Breast epithelium (tissue), 4 donors: ENCODE measurements at places on chromosomes 12 and 14.
A peak's percentile ranks its signal among the peaks of the same experiment; 100 is the strongest.

- no peaks in the 10 kb centered on the region for H3K27me3 ChIP-seq
- H3K4me1 ChIP-seq, result no peaks in the 10 kb centered on the region
- H3K4me3 ChIP-seq, result no peak overlapping the region
- H3K36me3 ChIP-seq, result no peaks in the 10 kb centered on the region
- no peak overlapping the region for H3K27ac ChIP-seq
These were observed 28.6 kb downstream of the GABARAPL1 start for GRCh38 chr12:10241290-10241689.

- peaks cover 25% of the 10 kb centered on the region for H3K4me1 ChIP-seq
- peak overlapping the region; percentile 90 for H3K4me3 ChIP-seq
- H3K27ac ChIP-seq, result peak overlapping the region; percentile 96
- H3K36me3 ChIP-seq, result no peaks in the 10 kb centered on the region
These were observed 365 bp upstream of the TPI1 start for GRCh38 chr12:6866920-6867412.

- H3K4me3 ChIP-seq, result no peak overlapping the region
- H3K27ac ChIP-seq, result no peak overlapping the region
- no peaks in the 10 kb centered on the region for H3K27me3 ChIP-seq
- H3K4me1 ChIP-seq, result no peaks in the 10 kb centered on the region
These were observed 170.0 kb upstream of the SLC16A7 start for GRCh38 chr12:59425798-59426197.

DNA sequence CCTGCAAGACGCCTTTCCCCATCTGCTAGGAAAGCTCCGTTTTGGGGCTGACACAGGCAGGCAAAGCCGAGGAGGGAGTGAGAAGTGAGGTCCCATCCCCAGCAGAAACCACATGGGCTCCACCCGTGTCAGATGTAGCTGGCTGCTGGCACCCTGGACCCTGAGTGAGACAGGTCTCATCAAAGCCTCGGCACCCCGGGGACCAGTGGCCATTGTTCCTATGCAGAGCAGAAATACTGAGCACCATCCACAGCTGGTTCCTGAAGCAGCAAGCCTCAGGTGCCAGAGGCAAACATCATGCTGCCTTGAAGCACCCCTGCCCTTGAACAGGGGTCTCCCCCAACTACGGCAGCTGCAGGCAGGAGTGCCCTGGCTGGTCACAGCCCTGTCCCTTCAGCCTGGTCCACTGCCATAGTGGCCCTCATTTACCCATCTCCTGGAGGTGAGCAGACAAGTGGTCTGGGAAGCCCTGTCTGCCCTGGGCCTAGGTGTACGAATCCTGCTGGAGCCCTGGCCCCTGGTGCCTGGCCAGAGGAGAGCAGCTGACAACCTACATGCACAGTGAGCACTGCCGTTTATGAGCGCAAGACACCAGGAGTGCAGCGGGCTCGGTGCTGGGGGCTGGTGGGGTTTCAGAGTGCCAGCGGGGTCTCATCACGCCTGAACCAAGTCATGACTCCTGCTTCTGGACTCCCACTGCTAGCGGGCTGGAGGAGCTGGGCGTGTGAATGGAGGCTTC lies 289.8 kb upstream of the RTL1 start:
- no peaks in the 10 kb centered on the region for H3K36me3 ChIP-seq
- peak; percentile 46 for DNase-seq
- H3K27me3 ChIP-seq, result peaks cover 3% of the 10 kb centered on the region
- H3K4me1 ChIP-seq, result no peaks in the 10 kb centered on the region
- no peak overlapping the region for H3K27ac ChIP-seq

DNA sequence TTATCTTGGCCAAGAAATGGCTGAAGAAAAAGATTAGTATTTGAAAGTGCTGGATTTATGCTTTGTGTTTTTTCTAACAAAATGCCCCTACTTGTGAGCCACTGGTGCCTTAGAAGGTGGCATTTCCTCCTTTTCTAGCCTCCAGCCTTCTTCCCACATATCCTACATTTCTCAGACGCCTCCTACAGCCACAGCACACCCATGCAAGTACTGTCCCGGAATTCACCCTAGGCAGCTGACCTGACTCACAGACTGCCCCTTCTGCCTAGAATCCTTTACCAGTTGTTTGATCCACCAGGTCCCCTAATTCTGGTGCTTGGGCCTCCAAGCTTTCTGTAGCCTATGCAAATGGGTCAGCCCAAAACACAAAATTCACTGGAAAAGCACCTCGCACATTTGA lies 166.0 kb downstream of the FOXN3 start:
- no peaks in the 10 kb centered on the region for H3K36me3 ChIP-seq
- H3K4me1 ChIP-seq, result no peaks in the 10 kb centered on the region
- DNase-seq, result no peak

DNA sequence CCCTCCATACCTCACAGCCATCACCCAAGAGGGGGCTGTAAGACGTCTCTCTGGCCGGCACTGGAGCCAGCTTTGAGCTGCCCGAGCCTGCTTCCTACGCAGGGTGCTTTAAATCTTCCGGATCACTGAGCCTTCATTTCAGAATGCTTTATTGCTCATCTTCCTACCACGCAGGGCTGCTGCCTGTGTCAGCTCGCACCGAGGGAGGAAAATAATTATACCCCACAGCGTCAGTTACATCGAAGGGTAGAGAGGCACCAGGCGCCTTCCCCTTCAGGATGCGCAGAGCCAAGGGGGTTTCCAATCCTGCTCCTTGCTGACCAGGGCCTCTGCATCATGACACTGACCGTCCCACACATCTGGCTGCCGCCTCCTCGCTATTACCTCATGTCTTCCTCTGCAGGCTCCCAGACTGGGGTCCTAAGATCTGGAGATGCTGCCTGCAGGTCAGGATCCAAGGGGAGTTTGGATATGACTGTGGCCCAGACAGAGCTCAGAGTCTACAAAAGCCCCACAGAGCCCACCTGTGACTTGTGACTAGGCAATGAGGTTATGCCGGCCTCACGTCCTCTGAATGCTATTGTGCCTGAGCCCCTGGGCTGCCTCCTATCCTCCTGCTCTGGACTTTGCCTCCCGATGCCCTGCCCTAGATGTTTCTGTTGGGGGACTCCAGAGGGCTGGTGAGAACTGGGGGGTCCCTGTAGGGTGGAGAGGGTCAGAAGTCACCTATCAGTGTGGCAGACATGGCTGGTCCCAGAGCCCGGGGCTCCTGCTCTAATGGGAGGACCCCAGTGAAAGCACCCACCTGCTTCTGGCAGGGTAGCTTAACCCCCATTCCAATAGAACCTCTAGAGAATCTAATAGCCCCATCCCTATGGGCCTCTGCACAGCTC lies 220.3 kb upstream of the RTL1 start:
- H3K4me1 ChIP-seq, result no peaks in the 10 kb centered on the region
- no peaks in the 10 kb centered on the region for H3K36me3 ChIP-seq
- no peak overlapping the region for H3K4me3 ChIP-seq
- H3K27me3 ChIP-seq, result no peaks in the 10 kb centered on the region
- DNase-seq, result no peak

DNA sequence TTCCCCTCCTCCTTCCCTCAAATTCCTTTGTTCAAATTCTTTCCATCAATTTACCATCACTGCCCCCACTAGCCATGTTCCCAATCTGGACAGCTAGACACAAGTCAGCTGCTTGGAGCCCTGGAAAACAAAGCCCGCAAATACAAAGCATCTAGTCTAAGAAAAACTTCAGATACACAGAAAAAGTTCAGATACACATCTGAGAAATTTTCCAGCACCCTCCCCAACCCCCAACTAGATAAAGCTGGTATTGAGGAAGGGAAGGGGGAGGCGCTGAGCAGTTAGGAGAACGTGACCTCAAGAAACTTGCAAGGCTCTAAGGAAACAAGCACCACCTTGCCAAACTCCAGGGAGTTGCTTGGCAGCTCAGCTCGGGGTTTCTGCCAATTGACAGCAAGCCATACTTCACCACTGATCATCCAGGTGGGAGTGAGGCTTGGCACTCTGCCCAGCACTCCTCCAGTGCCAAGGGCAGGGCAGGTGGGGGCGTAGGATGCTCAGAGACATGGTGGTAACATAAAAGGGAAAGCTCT lies 5.1 kb upstream of the CNIH1 start:
- H3K27me3 ChIP-seq, result no peaks in the 10 kb centered on the region
- H3K36me3 ChIP-seq, result no peaks in the 10 kb centered on the region
- no peaks in the 10 kb centered on the region for H3K4me1 ChIP-seq
- H3K27ac ChIP-seq, result peak overlapping the region; percentile 44

DNA sequence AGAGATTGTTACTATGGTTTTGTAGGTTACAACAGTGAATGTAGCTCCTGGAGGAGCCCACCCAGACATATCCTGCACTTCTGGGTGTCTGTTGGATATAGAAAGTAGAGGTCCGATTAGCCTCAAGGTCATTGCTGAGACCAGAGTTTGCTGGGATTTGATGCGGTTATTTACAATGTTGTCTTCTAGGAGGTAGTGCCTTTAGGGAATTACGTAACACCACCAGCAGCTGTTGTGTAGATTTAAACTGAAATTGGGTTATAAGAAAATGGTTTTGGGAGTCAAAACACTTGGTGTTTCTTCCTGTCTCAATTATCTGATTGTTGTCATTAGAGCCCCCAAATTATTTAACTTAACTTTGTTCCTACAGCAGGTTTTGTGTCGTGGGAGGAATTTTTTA lies 225.3 kb upstream of the PELI2 start:
- DNase-seq, result no peak
- H3K36me3 ChIP-seq, result no peaks in the 10 kb centered on the region
- no peaks in the 10 kb centered on the region for H3K27me3 ChIP-seq
- H3K4me1 ChIP-seq, result no peaks in the 10 kb centered on the region
- no peak overlapping the region for H3K4me3 ChIP-seq

GRCh38 chr12:75859868-75860267 lies 171.7 kb downstream of the PHLDA1 start:
- DNase-seq, result no peak
- H3K4me3 ChIP-seq, result no peak overlapping the region
- no peaks in the 10 kb centered on the region for H3K27me3 ChIP-seq
- no peaks in the 10 kb centered on the region for H3K36me3 ChIP-seq
- no peaks in the 10 kb centered on the region for H3K4me1 ChIP-seq

DNA sequence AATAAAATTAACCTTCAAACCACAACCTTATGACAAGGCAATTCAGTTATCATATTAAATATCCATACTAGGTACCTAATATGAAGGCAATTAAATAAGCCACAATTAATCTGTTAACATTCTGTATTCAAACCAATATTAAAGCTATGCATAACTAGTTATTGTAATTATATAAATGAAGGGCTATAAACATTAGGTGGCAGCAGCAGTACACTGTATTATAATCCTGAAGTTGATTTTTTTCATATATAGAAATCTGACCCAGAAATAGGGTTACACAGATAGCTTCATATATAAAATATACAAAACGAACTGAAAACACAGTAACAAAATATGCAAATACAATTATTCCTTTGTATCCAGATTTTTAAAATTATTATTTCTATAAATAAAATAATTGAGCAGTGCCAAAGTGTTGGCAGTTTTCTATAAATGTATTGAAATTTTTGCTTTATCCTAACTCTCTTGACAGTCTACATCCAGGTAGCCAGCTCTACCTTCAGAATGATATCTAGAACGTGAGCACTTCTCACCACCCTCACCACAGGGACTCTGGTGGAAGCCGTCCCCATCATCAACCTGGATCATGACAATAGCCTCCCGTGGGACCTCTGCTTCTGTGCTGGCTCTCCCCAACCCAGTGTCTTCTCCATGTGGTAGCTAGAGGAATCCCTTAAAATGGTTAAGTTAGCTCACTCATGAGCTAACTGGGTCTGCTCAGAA lies 136.2 kb downstream of the MED13L start:
- DNase-seq, result no peak
- H3K4me3 ChIP-seq, result no peak overlapping the region
- H3K27ac ChIP-seq, result no peak overlapping the region
- H3K36me3 ChIP-seq, result no peaks in the 10 kb centered on the region
- H3K4me1 ChIP-seq, result peaks cover 11% of the 10 kb centered on the region
- no peaks in the 10 kb centered on the region for H3K27me3 ChIP-seq

DNA sequence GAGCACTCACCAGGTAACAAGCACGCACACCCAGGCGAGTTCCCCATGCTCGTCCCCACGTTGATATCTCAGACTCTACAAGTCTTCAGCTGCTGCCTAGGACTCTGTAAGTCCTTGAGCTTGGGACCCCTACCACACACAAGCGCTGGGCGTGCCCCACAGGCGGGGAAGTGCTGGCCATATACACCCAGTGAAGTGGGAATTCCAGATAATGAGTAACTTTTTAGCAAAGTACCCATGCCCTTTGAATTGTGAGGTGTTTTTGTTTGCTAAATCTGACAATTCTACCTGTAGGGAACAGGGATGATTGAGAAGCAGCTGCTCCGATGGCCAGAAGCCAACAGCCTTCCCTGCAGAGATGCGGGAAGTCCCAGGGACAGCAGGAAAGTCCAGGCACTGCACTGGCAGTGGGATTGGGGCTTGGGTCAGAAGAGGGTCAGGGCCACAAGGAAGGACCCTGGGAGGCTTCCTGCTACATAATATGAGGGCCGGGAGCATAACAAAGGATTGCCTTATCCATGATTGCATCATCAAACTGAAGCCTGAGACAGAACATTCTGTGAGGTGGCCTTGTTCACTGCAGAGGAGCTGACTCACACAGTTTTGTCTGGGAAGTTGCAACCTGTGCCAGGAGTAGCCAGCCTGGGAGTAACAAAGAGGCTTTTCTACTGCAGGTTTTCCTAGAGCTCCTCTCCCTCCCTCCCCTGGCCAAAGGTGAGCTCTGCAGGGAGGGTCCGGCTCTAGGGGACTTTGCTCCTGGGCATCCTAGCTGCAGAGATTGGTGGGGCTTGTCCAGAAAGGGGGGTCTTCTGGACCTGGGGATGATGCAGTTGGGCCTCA lies 13.2 kb upstream of the SERPINA3 start:
- no peaks in the 10 kb centered on the region for H3K27me3 ChIP-seq
- H3K36me3 ChIP-seq, result no peaks in the 10 kb centered on the region
- H3K27ac ChIP-seq, result peak overlapping the region; percentile 96

DNA sequence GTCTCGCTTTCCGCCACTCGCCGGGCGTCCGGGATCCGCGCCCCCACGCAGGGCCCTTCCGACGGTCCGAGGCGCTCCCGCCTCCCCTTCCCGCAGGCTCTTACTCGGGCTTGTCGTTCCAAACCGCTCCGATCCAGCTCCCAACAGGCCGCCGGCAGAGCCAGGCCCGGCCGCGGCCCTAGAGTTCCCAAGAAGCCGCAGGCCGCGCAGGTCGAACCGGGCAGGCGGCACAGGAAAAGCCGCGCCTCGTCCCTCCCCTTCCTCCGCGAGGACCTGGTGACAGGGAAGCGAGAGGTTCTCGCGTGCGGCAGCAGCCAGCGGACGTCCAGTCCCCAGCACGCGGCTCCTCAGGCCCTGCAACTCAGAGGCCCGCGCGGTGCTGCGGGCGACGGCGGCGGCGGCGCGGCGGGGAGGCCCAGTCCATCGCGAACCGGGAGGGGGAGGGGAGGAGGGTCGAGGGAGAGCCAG lies 272 bp downstream of the HECTD1 start:
- peaks cover 2% of the 10 kb centered on the region for H3K4me1 ChIP-seq
- peak overlapping the region; percentile 94 for H3K4me3 ChIP-seq
- peak; percentile 80 for DNase-seq
- H3K27ac ChIP-seq, result peak overlapping the region; percentile 99
- no peaks in the 10 kb centered on the region for H3K36me3 ChIP-seq
